Stimulated activated CD8-positive, alpha-beta memory T cell treated with anti-CD3 and anti-CD28 coated beads, Interleukin-12 subunit alpha, Interleukin-12 subunit beta, amount 100 ng/mL, for 4 hours (primary cell): ENCODE measurements at places on chromosomes 1 and 21.

DNA sequence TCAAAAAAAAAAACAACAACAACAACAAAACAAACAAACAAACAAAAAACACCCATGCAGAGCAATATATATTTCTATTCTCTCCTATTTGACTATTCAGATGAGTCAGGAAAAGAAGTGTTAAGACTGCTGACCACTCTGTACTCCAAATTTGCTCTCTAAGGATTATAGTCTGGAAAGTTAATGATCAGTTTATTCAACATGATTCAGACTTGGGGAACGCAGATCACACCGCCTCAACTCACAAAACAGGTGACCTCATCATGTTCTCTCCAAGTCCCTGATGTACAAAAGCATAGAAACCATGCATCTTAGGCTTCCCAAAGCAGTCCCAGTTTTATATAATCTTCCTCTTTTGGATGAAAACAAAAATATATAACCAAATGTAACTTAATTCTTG lies 51.9 kb upstream of the PRRC2C start:
- DNase-seq = no peak

- no peak for DNase-seq
Measured at GRCh38 chr21:44357064-44357837, 3.8 kb downstream of the TRPM2 start.

DNA sequence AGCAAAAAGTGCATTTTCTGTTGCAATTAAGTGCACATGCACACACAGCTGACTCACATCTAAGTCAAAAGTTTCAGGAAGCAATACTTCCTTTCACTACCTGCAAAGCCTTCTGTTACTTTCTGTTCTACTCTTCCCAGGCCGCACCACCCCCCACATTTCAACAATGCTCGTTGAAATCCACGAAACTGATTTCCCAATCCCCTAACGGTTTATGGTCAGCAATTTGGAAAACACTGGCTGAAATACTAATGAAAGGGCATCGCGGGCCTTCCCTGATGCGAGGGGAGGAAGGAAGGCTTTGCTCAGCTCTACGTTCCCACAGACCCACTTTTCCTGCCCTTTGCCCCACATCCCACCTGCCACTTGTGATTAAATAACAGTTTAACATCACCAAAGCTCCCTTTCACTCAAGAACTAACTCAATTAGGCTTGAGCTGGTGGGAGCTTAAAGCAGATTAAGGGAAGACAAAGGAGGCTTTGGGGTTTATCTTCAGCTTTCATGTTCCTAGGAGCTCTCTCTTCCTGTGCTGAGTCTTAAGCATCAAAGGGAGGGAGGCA lies 243.2 kb upstream of the RAB4A start:
- DNase-seq = no peak

GRCh38 chr1:205244384-205244783 lies 16.6 kb downstream of the TMCC2 start:
- no peak for DNase-seq

DNA sequence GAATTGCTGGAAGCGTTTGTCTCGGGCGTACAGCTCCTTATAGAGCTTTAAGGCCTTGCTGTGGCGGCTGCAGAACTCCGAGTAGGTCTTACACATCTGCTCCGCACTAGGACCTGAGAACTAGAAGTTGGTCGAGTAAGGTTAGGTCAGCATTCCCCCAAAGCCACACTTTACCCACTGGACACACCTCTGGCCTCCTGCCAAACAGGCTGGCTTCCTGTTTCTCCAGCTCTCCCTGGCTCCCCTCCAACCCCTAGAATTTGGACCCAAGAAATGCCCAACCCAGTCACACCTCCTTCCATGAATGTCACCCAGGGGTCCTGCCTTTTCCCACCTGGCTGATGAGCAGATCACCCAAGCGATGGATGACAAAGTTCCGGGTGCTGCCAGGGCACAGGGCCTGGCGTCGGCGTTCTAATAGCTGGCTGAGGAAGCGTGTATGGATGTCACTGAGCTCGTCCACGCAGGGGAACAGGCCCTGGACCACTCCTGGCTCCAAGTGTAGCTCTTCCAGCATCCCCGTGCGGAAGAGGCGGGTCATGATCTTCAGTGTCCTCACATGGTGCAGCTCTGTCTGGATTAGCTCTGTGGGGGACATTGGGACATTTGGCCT lies 15.6 kb downstream of the ARHGEF2 start:
- DNase-seq = no peak

DNA sequence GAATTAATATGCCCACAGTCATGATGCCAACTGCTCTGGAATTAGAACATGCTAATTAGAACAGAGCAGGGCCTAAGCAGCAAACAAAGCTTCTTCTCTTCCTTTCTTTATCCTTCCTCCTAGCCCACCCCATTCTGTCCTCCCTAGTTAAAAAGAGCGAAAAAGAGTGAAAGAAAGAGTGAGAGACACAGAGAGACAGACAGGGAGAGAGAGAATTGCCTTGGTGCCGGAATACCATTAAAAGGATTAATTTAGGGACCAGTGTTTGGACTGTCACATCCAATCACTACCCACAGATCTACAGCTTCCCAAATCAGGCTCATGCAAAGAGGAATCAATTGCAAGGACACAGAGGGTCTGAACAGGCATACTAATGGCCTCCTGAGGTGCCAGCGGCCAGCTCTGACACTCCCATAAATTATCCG lies 7.0 kb downstream of the ERI3 start:
- DNase-seq = no peak

GRCh38 chr1:102174259-102174863 lies 177.6 kb upstream of the OLFM3 start:
- no peak for DNase-seq

DNA sequence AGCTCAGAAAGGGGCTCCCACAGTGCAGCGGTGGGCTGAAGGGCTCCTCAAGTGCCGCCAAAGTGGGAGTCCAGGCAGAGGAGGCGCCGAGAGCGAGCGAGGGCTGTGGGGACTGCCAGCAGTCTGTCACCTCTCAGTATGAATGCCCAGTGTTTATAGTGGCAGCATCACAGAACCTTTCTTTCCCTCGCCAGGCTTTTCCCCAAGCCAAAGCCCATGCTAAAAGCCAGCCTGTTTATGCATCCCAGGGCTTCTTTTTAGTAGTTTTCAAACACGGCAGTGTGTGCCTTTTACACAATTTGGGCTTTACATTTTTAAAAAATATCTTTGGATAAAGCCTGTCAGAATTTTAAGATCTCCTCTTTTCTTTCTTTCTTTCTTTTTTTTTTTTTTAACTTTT lies 70.6 kb downstream of the CENPF start:
- no peak for DNase-seq

DNA sequence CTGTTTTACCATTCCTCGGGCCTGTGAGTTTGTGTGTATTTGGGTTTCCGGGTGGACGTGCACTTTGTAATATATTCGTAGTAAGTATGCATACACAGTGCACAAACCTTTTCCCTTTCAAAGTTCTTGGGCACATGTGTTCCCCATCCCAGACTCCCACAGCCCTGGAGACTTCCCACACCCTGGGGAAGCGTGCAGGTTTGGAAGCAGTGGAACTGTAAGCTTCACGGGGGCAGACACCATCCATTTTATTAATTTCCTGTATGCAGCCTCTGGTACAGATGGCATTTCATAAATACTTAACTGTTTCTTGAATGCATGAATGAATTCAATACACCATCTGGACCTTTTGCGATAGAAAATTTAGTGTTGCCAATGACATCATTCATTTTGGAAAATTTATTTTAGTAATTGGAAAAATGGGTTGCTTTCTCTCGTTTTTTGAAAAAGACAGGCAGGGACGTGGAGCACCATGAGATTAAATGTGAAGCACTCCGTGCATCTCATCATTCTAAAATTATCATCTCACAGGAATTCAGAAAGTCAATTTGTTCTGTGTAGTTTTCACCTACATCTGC lies 10.8 kb downstream of the ETS2 start:
- DNase-seq = no peak

GRCh38 chr1:177278626-177279390 lies 108.0 kb downstream of the BRINP2 start:
- no peak for DNase-seq

DNA sequence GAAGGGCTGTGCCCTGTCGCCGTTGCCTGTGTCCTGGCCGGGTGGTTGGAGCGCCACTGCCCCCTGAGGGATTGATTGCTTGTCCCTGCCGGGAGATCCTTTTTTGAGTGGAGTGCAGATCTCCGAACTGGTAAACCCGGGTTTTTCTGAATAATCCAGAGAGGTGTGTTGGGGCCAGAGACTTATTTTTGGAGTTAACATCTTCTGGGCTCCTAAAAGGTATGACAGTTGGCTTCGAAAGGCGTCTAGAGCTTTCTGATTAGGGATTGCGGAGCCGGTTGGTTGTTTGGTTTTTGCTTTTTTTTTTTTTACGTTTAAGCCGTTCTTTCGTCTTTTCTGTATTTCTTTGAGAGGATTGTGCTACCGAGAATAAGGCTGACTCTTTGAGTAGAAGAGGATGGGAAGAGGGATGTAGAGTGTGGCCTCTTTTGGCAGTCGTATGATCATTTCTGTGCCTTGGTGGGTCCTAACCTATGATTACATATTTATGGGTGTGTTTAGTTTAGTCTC lies 756 bp downstream of the RLF start:
- no peak for DNase-seq

DNA sequence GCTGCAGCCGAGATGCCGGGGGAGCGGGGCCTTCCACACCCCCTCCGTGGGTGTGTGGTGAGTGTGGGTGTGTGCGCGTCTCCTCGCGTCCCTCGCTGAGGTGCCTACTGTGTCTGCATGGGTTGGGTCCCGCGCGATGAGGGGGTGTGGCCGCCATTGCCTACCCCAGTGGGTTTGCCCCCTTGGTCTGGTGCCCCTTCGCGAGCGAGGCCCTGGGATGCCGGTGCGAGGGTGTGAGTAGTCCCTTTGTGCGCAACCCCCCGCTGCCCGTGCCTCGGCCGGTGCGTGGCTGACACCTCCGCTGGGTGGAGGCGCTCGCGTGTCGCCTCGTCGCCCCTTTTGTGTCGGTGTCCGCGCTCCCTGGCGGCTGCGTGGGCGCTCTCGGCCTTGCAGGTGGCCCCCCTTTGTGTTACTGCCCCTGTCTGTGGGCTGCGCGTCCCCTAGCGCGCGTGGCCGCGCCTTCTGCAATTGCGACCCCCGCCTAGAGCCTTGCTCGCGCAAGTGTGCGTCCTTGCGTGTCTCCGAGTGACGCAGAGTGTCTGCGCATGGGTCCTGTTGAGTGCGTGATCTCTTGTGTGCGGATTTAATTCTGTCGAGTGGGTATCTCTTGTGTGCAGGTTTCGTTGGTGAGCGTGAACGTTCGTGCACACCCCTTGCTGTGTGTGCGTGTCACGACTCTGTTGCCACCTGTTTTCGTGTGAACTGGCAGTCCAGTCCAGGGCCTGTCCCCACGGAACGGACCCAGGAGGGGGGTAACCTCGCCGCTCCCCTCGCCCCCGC lies 553 bp downstream of the TTC3 start:
- DNase-seq = no peak

- DNase-seq = no peak
Measured at GRCh38 chr21:31457675-31458074, 113.6 kb upstream of the TIAM1 start.

DNA sequence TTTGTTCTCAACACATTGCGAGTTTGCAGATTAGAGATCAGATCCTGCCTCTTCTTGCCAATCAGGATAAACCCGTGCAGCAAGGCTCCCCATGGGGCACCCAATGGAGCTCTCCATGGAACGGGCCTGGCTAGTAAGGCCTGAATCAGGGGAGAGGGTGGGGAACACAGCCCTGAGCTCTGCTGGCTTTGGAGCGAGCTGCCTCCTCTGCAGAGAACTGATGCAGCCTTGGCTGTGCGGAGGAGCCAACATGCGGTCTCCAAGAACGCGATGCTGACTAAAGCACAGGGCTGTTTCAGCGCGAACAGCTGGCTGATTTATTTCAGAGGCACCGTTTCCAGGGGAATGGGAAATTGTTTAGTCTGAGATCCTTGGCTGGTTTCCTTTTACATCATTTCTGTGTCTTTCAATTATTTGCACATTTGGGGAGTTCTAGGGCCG lies 139.7 kb downstream of the TSEN15 start:
- DNase-seq = no peak

DNA sequence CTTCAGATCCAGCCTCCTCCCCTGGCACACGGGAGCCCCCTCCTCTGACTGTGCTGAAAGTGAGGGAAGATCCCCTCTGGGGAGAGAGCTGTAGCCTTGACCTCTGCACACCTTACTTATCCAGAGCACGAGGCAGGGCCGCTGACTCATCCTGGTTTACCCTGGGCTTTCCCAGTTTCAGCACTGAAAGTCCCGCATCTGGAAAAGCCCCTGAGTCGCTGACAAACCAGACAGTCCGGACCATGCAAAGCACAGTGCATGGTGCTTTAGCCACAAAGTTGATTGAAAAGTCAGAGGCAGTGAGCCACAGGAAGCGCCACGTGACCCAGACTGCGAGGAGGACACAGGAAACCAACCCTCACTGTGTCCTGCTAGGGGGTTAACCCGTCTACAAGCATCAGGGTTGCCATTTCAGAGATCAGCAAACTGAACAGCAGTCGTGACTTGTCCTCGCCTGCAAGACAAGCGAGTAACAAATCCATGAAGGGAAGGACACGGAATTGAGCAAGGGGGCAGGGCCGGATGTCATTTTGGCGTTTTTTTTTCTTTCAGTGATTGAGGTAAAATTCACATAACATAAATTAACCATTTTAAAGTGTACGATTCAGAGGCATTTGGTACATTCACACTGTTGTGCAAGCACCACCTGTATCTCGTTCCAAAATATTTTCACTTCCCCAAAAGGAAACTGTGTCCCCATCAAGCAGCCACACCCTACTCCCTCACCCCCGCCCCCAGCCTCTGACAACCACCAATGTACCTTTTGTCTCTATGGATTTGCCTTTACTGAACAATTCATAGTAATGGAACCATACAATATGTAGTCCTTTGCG lies 19.9 kb upstream of the IFNGR2 start:
- DNase-seq = peak; percentile 60

DNA sequence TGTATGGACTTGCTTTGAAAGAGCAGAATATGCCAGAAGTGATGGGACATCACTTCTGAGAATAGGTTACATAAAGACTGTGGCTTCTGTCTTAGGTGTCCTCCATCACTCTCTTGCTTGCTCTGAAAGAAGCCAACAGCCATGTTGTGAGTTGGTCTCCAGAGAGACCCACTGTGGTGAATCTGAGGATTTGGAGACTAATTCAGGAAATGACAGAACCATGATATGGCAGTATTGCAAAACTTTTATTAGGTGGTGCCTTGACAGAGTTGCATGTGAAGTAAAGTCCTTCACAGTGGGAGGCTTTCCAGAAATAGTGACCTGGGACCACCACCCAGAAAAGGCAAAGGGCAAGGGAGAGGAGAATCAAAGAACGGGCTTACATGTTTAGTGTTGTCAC lies 628.6 kb downstream of the KCNT2 start:
- no peak for DNase-seq

- no peak for DNase-seq
Measured at GRCh38 chr1:109792056-109792831, 28.5 kb upstream of the EPS8L3 start.
